ENCODE measurements at places on chromosomes 5 and 9.

- no peak for DNase-seq
Observed at GRCh38 chr5:114948363-114948762, 221.3 kb downstream of the TRIM36 start.

DNA sequence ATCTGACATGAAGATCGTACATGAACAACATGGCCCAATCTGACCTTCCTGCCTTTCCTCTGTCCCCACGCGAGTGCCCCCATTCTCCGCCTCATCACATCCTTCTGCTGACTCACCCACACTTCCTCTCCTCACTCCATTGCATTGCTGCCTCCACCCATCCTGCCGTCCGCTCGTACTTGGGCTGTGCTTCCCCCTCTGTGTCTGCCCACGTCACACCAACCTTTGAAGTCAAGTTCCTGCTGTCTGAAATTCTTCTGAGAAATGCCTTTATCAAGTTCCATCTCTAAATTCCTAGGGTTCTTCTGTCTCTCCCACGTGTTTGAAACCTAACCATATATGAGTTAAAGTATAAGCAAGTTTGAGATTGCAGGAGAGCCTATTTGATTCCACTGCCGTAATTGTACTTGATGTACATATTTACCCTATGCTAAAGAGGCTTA, 18.0 kb upstream of the STARD4 start:
- peak; percentile 77 for DNase-seq

- DNase-seq = no peak
Observed at GRCh38 chr9:103707181-103707580, 386.9 kb upstream of the SMC2 start.

DNA sequence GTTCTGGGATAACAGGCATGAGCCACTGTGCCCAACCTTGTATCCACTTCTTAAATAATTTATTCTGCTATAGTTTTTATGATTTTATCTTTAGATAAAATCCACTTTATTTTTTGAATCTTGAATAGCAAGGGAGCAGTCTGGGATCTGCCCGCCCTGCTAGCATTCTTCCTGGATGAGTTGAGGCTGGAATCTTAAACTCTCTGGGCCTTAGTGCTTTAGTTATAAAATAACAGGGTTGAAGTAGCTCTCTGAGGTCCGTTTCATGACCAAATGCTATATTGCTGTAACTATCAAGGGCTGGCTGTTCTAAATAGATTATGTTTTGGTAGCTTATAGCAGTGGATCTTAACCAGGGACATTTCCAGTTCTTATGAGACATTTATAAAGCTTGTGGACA, 20.8 kb downstream of the ACER2 start:
- no peak for DNase-seq

DNA sequence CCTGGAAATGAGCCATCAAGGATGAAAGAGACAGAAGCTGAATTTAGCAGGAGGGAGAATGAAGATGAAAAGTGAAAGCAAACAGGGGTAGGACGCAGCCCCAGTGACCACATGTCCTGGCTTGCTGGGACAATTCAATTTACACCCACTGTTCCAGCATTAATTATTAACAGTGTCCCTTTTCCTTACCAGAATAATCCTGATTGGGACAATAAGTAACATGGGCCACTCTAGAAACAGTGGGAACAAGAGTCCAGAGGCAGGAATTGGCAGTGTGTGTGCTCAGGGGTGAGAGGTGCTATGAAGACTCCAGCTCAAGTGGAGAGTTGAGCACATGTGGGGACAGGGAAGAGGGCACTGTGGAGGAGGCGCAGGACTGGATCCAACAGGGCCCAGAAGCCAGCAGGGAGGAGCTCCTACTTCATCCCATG, 147.1 kb downstream of the C5orf15 start:
- no peak for DNase-seq

DNA sequence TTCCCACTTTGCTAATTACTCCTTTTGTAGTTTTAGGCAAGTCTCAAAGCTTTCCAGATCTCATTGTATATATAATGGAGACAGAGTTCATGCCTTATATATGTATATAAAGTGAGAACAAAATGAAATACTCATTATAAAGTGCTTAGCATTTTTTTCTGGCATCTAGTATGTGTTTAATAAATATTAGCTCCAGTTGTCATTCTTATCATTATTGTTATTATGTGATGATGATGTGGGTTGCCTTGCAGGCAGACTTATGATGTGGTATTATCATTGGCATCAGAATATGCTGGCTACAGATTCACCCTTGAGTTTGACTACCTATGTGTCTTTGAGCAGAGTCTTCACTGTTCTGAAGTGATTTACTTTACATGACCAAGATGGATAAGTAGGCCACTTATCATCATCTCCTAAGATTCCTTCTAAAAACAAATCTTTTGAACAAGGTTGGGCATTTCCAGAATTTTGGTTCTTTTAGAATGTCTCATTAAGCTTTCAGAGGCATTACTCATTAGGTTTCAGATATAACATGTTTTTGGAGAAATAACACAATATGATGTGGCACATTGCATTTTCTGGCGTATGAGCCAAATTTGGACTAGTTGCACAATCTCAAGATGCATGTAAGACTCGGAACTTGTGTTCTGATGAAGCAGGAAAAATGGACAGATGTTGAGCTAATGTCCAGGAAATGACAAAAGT, 145.6 kb upstream of the TNC start:
- no peak for DNase-seq

- no peak for DNase-seq
Observed at GRCh38 chr9:82513242-82513751, 524.7 kb downstream of the SPATA31D1 start.

DNA sequence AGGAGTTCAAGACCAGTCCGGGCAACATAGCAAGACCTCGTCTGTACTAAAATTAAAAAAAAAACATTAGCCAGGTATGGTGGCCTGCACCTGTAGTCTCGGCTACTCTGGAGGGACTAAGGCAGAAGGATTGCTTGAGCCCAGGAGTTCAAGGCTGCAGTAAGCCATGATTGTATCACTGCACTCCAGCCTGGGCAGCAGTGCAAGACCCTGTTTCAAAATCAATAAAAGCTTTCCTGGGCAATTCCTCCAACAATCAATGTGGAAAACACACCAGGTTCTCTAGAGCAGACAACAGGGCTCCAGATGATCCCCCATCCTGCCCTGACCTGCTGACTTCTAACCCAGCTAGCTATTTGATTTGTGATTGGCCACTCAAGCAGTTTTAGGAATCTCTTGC, 1.2 kb downstream of the AK8 start:
- no peak for DNase-seq

DNA sequence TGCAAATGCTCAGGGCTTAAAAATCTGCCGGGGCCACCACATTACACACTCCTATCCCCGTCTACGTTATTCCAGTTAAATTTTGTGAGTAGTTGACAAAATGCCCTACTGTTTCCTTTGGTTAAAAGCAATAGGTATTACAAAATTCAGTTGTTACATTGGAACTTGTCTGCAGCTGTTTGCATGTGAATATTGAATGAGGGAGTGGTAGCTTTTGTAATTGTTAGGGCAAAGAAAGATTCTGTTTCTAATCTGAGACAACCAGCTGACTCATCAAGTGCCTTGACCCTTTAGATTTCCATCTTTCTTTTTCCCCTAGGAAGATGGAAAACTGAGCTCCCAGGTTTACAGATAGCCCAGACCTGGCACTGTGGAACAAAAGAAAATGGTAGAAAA, 30.2 kb downstream of the MAML1 start:
- no peak for DNase-seq

- DNase-seq = no peak
Observed at GRCh38 chr5:107878661-107879060, 207.9 kb upstream of the EFNA5 start.

DNA sequence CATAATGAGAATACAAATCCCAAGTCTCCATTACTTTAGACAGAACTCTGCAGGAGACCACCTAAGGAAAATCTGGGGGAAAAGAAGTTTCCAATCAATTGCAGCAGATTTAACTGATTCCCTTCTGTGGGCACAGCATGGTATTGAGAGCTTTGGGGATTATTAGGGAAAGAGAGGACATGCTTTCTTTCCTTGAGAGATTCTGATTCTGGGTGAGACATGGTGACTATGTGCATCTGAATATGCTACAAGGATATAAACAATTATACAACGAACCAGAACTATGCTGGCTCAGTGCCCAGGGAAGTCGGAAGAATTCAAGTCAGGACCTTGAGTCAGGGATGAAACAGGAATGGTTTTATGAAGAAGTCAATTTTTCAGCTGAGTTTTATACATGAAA, 183.7 kb downstream of the PDE4D start:
- no peak for DNase-seq

DNA sequence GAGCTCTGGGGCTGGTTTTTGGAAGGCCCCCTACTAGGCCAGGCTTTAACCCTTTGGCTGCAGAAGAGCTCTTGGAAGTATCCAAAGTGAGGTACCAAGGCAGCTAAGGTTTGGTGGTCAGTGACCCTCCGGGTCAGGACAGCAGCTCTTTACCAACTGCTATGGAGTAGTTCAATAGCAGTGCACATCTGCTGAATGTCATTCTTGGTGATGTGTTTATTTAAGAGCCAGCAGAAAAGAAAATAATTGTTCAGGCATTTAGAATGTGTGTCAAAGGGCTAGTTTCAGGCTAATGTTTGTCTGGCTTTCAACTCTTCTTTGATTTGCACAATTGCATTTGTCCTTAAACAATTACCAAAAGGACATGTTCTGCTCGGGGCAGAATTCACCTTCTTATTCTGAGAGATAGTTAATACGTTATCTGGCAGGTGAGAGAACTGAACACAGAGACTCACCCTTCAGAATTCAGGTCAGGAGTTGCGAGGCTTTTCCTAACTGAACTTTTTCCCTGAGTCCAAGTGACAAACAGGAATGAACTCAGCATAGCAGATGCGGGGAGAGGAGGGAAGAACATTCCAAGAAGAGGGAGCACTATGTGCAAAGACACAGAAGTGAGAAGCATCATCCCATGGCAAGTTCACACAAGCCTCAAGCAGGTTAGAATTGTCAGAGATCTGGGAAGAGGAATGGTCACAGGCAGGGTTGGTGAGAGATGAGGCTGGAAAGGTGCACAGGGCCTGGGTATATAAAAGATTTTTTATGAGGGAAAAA, 556.7 kb upstream of the TLE4 start:
- DNase-seq = no peak

DNA sequence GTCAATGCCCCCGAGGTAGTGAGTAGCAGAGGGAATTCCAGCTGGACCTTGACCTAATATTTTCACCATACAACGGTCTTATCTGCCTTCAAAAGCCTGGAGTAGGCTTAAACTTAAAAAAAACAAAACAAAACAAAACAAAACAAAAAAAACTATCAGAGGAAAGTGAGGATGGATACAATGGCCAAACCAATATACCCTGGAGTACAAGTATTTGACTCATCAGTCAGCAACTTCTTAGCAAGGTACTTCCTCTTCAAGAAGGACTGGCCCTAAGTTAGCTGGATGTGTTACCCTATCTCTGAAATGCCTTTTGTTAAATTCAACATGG, 160.6 kb upstream of the GNA14 start:
- DNase-seq = no peak

- no peak for DNase-seq
Observed at GRCh38 chr5:96527768-96528661, 95.0 kb upstream of the PCSK1 start.

DNA sequence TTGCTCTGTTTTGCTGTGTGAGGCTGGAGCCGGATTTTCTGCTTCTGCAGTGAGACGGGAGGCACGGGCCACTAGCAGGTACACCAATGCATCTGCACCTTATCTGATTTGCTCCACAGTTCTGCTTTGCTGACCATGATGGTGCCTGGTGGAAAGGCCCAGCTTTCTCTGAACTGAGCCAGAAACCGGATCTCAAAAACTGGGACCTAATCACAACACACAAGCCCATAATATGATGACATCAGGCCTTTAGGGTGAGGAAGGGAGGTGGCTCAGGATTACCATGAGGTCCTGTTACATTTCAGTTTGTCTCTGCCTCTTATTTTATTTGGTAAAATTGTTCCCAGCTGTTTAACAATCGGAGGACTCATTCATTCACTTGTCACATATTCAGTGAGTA, 49.8 kb downstream of the FGF1 start:
- DNase-seq = no peak

GRCh38 chr9:120532475-120532874, 47.5 kb downstream of the CDK5RAP2 start:
- DNase-seq = no peak
